ENCODE measurements at places on chromosomes 2 and 18.

GRCh38 chr2:150174056-150174805 lies 313.2 kb downstream of the RND3 start:
- DNase-seq: no peak

DNA sequence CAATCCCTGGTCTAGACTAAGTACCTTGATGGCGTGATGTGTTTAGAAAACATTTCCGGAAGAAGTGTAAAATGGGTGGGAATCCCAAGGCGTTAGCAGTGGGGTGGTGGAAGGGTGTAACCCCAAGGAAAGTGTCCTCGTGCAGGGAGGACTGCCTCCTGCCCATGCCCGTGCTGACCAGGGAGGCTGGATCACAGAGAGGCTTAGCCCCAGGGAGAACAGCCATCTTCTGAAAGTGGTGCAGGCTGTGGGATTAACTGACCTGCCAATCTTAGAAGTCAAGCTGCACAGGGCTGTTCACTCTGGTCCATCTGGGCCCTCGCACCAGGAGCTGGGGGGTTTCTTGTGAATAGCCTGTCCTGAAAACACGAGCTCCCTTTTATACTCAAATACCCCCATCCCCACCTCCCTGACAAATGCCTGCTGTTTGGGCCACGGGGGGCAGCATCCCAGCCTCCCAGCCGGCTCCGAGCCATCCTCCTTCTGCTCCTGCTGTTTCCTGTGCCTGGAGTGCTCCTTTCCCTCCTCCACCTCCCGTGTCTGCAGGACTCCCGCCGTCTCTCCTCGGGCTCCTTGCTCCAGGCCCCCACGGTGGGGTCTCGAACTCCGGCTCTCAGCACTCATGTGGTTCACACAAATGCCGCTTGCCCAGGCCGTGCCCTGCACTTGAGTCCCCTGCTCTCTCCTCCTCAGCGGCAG lies 52.1 kb upstream of the PXDN start:
- no peak for DNase-seq

- peak; percentile 85 for DNase-seq
Measured at GRCh38 chr2:61905372-61906185, at the start of gene COMMD1. COMMD1 (plus strand) TSS chr2:61905674; CDS start chr2:61905679, 5 bp downstream.

GRCh38 chr2:10919410-10919770 lies 7.7 kb downstream of the KCNF1 start:
- no peak for DNase-seq

DNA sequence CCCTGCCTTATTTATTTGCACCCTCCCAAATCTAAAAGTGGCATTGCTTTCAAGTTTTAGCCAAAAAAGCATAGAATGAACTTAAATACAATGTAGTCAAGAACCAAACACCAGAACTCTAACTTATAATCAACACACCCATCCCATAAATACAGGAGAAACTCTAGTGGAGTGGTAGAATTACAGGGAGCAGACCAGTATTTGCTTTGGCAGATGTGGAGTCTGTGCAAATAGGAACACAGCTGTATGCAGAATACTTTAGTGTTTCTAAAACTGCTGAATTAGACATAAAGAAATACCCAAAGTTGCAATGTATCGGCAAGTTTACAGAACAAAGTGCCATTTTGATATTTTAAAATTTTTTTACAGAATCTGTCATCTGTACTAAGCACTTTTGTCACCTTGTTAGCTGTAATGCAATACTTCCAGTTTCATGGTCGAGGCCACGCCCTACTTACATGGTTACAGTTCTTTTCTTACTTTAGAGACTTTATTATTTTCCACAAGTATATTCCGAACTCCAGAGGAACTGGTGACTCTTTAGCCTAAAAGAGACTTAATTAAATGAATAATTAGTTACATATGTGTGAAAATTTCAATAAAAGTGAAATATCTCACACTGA lies 23.7 kb upstream of the COL5A2 start:
- DNase-seq: no peak

GRCh38 chr2:237413777-237414661 lies at the start of gene COL6A3:
COL6A3 (minus strand) TSS chr2:237414164; CDS start chr2:237396817, 17,347 bp downstream.
- no peak for DNase-seq

GRCh38 chr18:79573921-79574491 lies 105.6 kb upstream of the CTDP1 start:
- DNase-seq: no peak

DNA sequence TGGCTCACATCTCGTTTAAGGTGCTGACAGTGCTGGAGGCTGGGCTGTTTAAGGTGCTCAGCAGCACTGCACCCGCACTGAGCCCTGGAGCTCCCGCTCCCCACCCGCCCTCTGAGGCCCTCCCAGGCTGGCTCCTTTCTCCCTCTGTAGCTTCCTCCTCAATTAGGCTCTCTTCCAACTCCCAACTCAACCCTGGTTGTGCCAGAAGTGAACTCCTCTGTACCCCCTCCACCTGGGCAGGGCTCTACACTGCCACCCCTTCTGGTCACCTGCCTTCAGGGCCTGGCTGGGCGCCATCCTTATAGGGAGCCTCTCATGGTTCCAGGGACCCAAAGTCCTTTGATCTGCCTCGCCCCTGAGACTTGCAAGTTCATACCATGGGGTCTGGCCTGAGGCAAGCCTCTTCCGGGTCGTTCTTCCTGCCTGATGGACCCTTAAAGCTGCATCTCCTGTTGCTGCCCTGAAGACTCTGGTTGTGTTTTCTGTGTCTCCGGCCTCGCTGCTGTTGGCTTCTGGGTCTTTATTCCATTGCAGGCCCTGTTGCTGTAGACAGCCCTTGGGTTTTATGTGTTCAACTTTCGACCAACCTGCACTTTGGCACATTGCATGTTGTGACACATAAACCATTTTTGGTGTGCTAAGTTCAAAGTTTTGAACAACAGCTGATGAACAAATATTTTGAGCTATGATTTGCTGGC lies 199.6 kb downstream of the LDLRAD4 start:
- DNase-seq: no peak

All from dermis blood vessel endothelial cell (primary cell).